LoVo (cell line): ENCODE measurements at places on chromosomes 1 and 21.

DNA sequence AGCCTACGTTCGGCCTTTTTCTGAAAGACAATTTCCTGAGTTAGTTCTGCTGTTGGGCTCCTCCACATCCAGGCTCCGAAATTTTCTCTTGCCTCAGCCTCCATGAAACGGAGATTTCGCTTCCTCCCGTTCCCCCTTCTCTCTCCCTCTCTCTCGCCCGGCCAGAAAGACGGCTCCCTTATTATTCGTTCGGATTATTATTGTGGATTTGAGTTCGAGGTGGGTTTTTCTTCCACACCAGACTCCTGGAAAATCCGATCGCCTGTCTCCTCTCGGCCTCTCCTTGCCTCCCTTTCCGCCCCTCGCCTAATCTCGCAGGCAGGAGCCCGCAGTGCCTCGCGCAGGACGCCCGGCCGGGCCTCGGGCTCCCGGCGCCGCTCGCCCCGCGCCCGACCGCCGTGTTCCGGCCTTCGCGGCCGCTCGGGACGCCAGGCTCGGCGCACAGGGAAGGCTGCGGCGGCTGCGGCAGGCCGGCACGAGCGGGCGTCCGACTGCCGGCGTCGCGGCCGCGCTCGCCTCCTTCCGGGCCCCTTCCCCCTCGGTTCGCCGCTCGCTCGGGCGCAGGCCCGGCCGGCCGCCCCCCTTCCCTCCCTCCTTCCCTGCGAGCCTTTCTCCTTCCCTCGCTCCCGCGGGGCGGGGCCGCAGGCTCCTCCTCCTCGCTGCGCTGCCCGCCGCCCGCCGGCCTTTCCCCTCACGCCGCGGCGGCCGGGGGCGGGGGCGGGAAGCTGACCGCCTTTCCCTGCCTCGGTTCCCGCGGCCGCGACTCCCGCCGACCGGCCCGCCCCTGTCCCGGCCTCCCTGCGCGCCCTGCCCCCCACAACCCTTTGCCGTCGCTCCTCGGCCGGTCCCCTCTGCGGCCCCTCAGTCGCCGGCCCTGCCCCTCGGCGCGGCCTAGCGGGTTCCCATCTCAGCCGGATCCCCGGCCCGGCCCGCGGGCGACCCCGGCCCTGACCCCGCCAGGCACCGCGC lies at the start of gene ARHGEF11:
TSS of gene ARHGEF11 (minus strand) at position 493 of the 969 bp plus-strand sequence. CDS start 1,412 bp downstream, outside the sequence.
- peak; percentile 89 for DNase-seq

DNA sequence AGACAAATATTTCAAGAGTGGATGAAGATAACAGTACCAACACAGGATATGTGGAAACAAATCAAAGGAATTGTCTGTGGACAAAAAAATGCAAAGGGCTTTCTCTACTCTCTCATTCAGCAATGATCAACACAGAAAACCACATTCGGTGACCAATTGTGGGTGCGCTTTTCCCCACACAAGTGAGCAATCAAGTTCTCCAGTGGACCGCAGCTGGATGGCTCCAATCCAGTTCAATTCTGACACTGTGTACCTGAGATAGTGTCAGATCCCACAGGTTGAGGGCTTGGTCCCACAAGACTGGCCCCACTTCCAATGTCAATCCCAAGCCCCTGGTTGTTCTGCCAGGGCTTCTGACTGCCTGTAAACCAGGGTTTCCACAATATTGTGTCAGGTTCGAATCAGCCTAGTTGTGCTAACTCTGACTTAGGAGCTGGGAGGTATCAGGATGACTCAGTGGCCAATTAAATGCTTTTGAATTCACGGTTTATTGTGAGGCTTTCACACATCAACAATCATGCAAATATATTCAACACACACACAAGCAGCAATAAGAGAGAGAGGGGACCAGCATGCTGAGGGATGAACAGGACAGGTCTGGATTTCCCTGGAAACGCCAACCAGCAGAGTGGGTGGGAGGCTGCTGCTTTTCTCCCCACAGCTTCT lies 87.0 kb upstream of the BTG3 start:
- DNase-seq: no peak

- DNase-seq: no peak
Measured at GRCh38 chr1:51222136-51222787, 13.8 kb upstream of the RNF11 start.

DNA sequence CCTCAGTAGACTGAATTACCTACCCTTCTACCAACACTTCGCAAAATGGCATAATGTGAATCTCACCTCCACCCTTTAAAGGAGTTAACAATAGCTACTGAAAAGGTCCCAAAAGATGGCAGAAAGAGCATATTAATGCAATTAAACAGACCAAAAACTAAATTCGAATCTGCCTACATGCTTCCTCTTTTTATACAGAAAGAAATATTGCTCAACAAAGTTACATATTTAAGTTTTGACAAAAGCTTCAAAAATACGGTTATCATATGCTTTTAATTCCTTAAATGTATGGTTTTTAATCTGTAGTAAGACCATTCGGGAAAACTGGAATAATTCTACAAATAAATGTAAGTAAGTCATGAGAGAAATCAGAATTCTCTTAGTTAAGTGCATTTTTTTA lies 2.2 kb downstream of the APP start:
- no peak for DNase-seq

DNA sequence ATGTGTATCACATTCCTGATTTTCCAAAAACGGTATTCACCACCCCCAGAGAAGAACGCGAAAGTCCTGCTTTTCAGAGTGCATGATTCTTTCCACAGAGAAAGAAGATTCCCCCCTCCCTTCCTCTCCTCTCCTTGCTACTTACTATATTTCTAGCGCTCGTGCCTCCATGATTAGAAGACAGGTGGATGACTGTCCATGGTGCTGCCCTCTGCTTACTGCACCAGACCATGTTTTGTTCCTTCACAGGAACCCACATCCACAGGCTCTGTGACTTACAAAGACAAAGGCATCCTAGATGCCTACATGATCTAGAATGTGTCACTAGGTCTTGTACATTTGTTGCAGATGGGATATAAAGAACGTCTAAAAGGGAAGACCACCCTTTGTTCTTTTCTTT lies 49.1 kb upstream of the ZNF648 start:
- DNase-seq: no peak

DNA sequence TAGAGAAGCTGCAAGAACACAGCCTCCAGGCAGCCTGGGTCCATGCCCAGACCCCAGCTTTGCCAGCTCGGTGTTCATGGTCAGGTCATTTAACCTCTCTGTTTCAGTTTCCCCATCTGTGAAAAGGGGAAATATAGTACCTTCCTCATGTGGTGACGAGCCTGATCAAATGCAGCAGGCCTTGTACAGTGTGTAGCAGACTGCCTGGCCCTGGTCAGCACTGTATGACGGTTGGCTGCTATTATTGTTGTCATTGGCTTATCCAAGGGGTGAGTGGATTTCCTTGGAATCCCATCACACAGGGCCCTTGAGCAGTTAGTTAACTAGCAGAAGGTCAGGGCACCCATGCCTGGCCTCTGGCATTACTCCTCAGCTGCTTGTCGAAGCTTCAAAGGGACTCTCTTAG lies 6.6 kb upstream of the TMEM51 start:
- DNase-seq: no peak
